ENCODE measurements at places on chromosomes 1 and 21.

GRCh38 chr1:228142701-228143136 is 2.6 kb downstream of the GUK1 start:
- no peak for DNase-seq

GRCh38 chr1:214568328-214568727 is 16.9 kb upstream of the PTPN14 start:
- DNase-seq, result no peak

GRCh38 chr1:109161858-109162606 is 48.1 kb downstream of the ELAPOR1 start:
- DNase-seq, result no peak

DNA sequence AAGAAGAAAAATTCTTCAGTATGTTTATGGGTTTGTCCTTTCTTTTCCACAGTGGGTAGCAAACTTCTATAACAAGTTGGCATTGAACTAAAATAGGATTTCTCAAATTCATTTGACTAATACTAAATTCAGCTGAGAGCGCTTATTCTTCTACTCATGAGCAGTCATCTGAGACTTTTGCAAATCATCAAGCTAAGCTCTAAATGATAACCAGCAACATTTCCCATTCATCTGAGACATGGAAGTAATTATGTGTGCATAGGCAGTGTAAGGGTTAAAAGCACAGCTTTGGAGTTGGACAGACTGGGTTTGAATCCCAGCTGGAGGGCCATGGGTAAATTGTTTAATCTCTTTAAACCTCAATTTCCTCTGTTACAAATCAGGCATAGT is 18.3 kb upstream of the CNR2 start:
- DNase-seq, result no peak

DNA sequence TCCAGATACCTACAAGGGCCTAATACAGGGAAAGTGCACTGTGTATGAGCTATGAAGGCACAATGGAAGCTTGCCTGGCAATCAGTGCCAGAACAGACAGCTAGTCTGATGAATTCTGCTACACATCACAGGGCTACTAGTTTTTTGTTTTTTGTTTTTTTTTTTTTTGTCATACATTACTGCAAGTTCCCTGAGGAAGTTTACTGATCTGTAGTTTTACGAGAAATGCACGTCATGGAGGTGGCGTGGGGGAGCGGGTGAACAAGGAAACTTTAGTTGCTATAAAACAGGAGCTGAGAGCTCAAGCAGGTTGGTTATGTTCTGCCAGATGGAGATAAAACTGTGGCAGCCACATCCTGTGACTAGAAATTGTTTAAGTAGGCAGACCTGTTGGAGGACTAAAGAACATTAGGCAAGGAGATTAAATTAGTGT is 17.7 kb downstream of the PTPRC start:
- peak; percentile 51 for DNase-seq

DNA sequence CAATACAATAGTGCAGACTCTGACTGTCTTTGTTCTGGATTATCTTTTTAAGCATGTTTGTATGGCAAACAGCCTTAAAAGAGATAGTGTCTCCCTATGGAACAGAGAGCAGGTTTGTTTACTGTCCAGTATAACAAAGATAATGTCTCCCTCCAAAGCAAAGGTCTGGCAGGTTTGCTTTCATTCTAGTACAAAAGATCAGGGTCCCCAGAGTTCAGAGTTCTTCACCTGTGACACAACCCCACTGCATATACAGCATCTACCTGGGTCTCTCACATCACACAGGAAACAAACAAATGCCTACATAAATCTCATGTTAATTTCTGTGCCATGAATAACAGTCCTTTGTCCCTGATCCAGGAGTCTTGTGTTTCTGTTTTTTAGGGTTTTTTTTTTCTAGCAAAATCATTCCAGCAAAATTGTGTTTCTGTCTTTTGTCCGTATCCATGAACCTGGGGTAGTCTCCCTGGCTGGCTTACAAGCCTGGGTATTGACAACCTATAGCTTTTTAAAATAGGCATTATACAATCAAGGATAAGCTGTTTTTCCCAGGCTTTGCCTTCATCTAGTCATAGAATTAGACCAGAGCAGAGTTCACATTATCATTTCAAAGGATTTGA is 89.4 kb upstream of the PTBP2 start:
- no peak for DNase-seq

GRCh38 chr1:17259233-17259873 is 10.5 kb downstream of the PADI3 start:
- DNase-seq, result no peak

- DNase-seq, result no peak
These were observed 23.4 kb downstream of the NFASC start for GRCh38 chr1:204894031-204894430.

DNA sequence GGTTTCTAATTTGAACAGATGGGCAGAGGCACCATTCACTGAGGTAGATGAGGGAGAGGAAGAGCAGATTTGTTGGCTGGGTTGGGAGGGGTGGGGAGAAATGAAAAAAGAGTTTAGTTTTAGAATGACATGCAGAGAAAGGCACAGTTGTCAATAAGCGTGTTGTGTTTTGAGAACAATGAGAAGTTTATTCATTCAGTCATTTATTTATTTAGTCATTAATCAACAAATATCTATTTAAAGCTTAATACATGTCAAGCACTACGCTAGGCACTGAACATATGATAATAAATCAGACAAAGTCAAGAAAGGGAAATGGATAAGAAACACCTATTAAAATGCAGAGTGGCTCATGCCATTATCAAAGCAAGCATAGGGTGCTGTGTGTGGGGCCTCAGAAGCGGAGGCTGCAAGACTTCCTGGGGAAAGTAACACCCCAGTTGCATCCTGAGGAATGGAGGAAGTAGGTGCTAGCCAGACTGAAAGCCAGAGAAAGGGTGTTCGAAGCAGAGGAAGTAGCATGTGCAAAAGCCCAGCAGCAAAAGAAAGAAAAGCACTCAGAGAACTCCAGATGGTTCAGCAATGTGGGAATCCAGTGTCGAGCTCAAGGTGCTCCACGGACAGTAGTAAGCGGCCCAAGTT is 114.1 kb downstream of the RNF220 start:
- no peak for DNase-seq

DNA sequence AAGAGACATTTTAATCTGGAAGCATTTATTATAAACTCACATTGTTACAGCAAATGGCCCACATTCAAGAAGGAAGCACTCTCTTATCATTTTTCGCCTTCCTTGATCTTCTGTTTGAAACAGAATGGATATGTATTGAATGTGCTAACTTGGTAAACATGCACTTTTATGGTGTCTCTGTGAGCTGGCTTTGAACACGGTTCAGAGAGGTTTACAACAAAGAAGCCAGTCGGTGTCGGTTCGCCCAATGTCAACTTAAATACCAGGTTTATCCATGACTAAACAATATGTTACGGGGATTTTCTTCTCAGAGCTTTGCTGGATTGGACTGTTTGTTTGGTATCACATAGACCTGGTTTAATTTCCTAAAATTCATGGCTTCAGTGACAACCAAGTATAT is 226.4 kb downstream of the TGFB2 start:
- DNase-seq, result no peak

GRCh38 chr1:61220536-61220935 is 138.2 kb downstream of the NFIA start:
- DNase-seq, result no peak

- no peak for DNase-seq
These were observed 32.2 kb downstream of the HSPG2 start for GRCh38 chr1:21904704-21905520.

- DNase-seq, result no peak
These were observed 13.9 kb downstream of the CELSR2 start for GRCh38 chr1:109263234-109263596.

DNA sequence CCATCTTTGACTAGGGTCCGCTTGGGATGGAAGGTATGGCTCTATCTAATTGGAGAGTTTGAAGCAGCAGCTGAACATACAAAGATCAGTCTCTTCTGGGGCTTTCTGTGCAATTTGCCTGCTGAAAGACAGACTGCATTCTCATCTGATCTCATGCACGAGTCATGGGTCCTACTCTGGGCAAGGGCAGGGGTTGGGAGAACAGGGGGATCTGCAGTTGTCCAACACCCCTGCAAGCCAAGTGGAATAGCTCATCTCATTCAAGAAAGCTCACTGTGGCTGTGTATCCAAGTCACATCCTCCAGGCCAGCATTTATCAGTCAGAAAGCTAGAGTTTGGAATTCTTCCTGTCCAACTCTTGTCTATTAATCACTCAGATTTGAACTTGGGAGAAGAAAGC is 177.2 kb upstream of the C8B start:
- DNase-seq, result no peak

DNA sequence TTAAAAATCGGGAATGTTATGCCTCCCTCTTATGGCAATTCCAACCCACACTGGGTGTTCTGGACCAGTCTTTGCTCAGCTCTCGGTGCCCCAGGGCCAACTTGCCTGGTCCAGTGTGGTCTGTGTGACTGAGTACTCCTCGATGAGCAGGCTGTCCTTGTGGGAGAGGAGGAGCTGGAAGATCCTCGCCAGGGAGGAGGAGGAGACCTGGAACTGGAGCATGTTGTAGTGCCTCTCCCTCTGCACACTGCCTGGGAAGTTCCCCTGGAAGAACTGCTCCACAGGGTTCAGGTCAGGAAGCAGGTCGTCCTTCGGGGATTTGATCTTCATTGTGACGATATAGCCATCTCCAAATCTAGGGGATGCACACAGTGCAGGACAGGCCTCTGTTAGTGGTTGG is 88.5 kb upstream of the GCLM start:
- DNase-seq, result no peak

DNA sequence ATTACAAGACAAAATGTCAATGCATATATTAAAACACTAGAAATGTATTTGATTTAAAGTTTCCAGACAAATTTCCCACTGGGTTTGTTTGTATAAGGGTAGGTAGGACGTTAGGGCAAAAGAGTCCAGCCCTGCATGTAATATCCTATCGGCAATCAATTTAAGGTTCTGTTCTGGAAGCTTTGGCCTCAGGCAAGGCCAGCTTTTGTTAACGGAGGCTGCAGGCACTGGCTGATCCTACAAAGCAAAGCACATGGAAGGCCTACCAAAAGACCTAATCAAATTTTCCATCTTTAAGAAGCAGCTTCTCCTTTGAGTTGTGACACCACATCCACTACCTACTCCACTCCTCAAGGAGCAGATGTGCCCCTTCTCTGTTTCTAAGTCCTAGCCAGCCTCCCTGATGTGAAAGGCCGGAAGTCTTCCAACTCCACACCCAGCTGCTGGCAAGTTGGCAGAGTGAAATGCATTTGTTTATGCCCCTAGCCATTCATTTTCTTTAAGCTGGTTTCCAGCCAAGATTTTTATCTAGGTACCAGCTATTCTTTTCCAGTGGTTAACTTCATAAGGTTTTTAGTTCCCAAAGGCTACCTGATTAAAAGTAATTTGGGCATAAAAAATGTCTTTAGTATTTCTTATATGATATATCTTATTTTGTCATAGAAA is 452.6 kb downstream of the PTBP2 start:
- no peak for DNase-seq

GRCh38 chr1:23278717-23279116 is 61.4 kb upstream of the HTR1D start:
- no peak for DNase-seq

GRCh38 chr1:154391086-154391770 is 13.9 kb upstream of the IL6R start:
- DNase-seq, result no peak

DNA sequence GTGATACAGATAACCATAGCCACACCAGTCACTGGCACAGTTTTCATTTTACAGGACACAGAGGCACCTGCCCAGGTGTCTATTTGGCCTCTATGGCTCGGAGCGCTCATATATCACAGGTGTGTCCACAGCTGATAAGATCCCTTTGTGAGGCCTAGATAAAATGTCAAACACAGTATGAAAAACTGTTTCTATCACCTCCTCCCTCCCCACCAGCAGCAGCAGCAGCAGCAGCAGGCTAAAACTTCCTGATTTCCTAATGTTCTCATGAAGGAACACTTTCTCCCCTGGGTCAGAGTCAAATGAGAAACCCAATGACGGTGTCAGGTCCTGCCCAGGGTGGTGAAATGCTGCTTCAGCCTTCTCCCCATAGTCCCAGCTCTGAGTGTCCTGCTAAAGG is 24.4 kb downstream of the ELAPOR1 start:
- no peak for DNase-seq

DNA sequence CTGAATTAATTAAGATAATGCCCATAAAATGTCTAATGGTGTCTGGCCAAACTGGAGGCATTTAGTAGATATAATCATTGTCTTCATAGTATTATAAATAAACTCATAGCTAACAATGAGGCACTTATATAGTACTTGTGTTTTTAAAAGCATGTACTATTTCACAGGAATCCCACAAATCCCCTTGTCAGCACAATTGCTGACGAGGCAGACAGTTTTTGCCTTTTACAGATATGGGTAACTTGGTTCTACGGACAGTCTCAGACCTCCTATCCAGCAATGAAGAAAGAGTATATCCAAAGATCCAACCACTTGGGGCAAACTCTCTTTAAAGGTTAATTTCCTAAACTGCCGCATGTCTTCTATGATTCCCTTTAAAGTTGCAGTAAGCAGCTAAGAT is 73.7 kb downstream of the ATP1B1 start:
- no peak for DNase-seq

- no peak for DNase-seq
These were observed 4.3 kb downstream of the IGSF9 start for GRCh38 chr1:159941141-159941540.

- no peak for DNase-seq
These were observed 50.5 kb upstream of the PPP2R5A start for GRCh38 chr1:212234431-212235395.

DNA sequence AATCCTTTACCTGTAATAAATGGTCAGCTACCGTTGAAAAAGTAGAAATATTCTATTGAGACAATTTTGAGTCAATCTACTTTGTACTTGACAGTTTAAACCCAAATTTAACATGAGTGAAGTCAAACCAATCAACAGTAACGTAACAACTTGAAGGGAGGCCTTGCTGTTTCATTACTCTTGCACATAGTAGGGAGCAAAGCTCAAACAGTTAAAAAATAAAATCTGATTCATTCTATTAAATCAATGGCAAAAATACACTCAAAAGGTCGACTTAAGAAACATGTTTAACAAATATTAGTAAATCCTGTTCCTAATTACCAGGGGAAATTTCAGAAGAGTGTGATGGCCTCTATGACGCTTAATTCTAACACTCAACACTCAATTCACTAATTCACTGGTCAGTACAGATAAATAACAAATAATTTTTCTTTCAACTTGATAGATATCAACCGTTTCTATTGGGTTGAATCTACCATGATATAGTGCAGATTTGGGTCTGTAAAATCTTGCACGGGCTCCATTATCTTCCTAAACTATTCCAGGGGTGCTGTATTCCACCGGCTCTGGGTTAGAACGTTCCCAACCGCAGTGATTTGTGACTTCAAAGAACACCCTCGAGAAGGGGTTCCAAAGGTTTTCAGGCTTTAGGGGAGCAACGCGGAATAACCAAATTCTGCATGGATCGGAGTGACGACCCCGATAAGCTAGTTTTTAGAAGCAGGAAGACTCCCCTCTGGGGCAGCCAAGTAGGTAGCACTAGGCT is 1.4 kb downstream of the TARBP1 start:
- DNase-seq, result no peak

DNA sequence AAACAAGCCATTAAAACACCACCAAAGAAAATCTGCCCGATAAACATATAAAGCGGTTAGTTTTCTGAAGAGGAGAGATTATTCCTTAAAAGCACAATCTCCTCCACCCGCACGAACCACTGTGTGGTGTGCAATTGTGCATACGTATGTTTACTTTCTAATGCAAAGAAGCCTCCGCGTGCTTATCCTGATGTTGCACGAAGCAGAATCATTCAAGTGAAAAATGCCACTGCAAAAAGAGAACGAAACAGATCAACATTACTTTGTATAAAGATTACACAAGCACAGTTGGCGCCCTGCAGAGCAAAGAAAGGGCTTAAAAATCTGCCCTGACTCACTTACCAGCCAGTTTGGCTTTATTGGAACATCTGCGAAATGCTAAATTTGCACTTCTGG is 166.8 kb downstream of the ZNF281 start:
- no peak for DNase-seq

- no peak for DNase-seq
These were observed 7.7 kb upstream of the MPZL1 start for GRCh38 chr1:167714098-167714438.

All from stimulated activated CD8-positive, alpha-beta memory T cell treated with anti-CD3 and anti-CD28 coated beads, Interleukin-4, amount 100 ng/mL, for 1 hour (primary cell).